Spleen (tissue), 13 donors: ENCODE measurements at places on chromosomes 1 and 21.

- no peak for DNase-seq
Measured at GRCh38 chr1:183719289-183719688, 66.2 kb upstream of the APOBEC4 start.

- DNase-seq, result no peak
Measured at GRCh38 chr1:37692834-37693175, 489 bp downstream of the CDCA8 start.

DNA sequence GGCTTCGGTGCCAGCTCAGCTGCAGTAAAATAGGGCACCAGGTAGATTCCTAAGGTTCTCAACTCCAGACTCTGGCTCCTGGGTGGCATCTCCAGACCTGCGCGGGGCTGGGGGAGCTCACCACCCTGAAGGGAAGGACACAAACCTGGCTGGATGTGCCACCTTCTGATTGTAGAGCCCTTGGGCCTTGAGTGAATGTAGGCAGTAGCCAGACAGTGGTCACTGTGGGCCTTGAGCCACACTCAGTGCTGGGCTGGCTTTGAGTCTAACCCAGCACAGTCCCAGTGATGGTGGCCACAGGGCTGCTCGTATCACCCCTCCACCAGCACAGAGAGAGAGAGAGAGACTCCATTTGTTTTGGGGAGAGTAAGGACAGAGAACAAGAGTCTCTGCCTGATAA lies 38.0 kb upstream of the SH3GLB1 start:
- DNase-seq, result no peak

- no peak for DNase-seq
Measured at GRCh38 chr1:69090170-69090569, 477.6 kb upstream of the LRRC7 start.

DNA sequence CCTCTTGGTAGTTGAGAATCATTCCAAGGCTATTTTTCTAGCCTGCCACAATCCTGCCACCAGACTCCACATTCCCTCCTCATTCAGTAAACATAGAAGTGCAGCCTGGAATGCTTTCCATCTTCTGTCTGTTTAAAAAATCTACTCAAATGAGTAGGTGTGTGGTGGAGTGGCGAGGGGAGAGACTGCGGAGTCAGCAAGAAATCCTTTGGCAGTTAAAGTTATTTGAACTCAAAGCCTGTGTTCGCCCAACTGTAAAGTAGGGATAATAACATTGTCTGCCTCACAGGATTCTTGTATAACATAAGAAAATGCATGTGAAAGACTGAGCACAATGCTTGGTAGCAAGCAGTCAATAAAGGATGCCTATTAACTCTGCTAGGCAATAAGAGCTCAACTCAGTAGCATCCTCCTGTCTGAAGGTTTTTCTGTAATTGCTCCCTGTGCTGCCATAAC lies 22.2 kb upstream of the DPT start:
- no peak for DNase-seq

DNA sequence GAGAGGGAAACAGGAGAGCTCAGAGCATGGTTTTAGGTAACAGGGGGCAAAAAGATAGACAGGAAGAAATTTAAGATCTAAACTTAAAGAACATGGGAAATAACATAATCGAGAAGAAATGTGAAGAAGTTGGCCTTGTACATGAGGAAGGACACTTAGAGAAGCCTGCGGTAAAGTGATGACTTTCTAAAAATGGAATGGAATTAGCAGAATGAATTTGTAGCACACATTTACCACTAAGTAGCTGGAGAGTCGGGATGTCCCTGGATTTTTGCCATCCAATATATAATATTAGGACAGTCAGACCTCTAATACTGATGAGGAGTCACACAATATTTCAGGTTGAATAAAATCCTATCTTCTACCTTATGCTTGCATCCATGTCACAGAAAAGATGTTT lies 77.7 kb upstream of the C1orf87 start:
- DNase-seq, result no peak

DNA sequence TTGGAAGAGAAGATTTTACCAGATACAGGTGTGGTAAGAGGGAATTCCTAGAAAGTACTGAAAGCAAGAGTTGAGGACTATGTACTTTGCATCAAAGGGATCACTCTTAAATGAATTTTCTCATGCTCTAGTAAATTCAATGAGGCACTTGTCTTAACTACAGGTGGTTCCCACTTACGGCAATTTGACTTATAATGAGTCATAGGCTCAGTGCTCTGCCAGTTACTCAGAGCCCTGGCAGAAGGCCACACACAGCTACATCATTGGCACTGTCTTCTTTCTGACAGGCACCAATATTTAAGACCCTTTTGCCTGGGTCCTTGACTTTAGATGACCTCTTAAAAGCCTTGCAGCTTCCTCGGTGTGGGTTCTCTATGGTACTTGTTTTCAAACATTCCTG lies 15.9 kb upstream of the ADAMTS5 start:
- no peak for DNase-seq

DNA sequence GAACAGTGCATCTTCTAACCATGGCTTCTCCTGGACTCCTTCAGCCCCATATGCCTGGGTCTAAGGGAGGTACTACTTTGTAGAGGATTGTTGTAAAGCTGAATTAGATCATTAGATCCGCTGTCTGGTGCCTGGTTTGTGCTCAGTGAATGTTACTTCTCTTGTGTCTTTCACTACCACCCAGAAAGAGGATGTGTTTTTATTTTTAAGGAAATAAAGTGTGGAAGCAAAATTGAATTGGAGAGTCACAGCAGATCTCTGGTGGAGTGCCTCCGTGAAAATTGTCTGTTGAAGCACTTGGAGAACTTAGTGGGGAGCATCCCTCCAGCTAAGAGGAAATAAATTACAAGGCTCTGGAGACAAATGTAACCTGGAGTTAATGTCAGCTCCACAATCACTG lies 101.8 kb upstream of the ARTN start:
- DNase-seq, result no peak

- DNase-seq, result no peak
Measured at GRCh38 chr1:54096227-54096876, 42.9 kb downstream of the TCEANC2 start.

GRCh38 chr1:96579636-96580035 lies 141.9 kb upstream of the PTBP2 start:
- no peak for DNase-seq

DNA sequence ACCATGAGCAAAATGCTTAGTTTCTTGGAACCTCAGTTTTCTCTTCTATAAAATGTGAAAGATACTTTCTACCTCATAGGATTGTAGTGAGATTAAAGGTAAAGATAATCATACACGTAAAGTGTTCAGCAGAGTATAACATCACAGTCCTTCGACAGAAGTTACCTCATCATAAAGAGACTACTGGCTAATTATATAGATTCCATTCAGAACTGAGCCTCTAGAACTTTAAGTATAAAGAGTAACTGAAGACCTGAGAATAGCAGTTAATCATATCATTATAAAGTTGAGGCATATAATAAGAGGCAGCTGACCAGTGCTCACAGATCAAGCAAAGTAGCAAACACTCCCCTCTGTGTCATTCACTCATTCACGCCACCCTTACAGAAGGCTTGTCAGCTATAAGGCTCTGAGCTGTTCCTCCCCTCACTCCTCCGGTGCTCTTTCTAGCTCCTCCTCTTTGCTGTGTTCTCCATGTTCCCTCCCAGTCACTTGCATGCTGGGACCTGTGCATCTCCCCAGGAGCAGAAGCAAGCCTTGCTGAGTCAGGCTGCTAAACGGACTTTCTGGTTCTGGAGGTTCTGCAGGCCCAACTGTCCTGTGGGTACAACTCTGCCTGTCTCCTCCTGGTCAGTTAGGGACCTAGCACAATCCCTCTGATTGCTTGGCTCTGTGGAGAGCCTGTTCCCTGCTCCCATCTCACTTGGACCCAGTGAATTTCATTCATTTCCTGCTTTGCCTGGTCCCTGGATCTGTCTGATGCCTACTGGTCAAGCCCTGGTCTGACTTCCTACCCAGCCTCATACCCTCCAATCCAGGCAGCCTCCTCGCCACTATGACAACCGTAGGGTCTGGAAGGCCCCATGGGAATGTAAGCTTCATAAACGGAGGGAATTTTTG lies 28.3 kb upstream of the LY9 start:
- no peak for DNase-seq

- DNase-seq, result no peak
Measured at GRCh38 chr1:62384276-62385005, 52.4 kb upstream of the USP1 start.

- DNase-seq, result no peak
Measured at GRCh38 chr1:147772570-147772969, 12.2 kb upstream of the GJA5 start.

DNA sequence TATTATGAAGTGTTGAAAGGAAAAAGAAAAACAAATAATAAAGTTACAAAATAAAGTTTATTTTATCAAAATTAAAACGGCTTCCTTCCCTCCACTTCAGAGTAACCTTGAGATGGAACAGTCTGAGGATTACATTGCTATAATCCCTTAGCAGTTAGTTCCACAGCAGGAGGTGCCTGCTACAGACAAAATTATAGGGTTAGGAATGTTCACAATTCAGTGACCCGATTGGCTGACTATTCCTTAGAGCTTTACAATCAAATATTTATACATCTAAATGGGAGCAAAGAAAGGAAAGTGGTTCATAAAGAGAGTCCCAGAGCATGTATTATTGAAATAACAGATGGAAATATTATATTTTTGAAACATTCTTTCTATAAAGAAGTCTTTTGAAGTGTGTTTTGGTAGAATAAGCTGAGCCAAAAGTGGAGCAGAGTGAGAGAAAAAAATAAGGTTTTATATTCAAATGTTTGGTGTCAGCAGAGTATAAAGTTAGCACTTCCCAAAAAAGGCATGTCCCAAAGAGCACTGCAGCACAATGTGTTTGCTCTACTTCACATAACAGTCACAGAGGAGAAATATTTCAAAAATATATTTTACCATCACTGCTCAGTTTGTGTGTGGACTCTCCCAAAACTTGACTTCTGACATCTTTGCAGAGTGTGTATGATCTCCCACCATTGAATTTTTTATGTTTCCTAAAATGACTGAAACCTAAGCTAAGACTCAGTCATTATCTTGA lies 71.4 kb upstream of the GORAB start:
- no peak for DNase-seq

- DNase-seq, result no peak
Measured at GRCh38 chr1:37901191-37901892, 42.0 kb upstream of the MTF1 start.

GRCh38 chr1:34066981-34067603 lies 97.9 kb downstream of the CSMD2 start:
- no peak for DNase-seq

DNA sequence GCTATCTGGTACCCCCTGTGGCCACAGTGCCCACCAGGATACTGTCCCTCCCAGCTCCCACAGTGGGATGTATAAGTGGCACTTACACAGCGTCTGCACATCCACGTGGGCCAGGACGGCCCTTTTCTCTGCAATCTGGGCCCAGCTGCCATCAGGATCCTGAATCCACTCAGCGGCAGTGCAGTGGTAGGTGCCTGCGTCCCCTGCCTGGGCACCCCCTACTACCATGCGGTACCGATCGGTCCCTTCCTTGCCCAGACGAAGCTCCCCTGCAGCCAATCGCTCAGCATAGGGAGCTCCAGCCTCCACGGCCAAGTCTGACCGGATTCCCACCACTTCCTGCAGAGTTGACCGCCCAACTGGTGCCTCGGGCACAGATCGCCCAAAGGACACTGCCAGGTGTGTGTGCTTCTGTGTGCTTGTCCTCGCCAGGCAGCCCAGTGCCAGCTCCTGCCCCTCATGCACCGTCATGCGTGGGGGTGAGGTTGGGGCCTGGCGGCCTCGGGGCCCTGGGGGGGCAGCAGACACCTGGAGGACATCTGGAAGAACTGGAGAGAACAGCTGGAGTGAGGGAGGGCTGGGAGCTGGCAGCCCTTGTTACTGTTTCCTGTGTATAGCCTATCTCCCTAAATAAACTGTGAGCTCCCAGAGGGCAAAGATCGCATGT lies 4.7 kb downstream of the IGSF8 start:
- DNase-seq, result peak; percentile 71

DNA sequence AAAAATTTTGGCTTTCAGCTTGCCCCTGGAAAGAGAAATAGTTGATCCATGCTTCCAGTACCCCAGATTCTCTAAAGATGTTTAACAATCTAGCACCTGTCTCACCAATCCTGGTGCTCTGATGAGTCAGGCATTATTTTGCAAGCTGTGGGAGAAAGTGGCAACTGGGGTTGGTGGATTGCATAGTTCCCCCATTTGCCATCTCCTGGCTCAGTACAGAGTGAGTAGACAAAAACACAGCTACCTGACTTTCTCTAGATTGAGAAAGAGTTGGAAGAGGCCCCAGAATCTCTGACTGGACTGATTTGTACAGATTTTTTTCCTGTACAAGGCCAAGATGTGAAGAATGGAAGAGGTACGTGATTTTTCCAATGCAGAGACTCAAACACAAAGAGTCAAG lies 75.1 kb upstream of the NEGR1 start:
- DNase-seq, result no peak

- no peak for DNase-seq
Measured at GRCh38 chr1:198113342-198113750, 43.5 kb upstream of the NEK7 start.

DNA sequence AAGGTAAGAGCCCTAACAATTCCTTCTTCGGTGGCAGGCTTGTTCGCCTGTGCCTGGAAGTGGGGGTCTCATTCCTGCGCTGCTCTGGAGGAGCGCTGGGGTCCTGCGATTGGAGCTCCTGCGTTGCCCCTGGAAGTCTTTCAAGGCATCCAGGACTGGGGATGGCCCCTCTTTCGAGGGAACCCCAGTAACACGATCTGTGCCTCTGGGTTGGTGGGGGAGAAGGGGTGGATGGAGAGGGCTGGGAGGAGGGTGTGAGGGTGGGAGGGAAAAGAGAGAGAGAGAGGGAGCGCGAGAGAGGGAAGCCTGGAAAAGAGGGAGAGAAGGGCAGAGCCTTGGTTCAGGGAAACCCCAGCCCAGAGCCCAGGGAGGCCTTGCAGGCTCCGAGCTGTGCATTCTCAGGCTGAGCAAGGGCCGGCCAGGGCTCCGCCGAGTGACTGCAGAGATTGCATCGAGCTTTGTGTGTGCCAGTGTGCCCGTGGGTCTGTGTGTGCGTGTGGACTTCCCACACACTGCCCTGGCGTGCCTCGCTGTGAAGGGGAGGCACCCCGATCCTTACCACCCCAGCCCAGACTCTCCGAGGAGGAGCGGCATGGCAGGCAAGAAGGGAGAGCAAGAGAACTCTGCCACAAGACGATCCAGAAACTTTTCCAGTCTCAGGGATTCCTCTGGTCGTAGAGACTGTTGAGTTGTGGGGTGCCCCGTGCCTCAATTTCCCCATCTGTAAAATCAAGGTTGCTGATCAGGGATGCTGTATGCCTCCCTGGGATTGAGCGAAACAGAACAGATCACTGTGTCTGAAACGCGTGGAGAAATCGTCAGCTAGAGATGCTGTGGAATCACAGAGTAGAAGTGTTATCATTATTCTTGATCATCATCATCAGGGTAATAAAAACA lies 619 bp downstream of the BCL9 start:
- peak; percentile 79 for DNase-seq

GRCh38 chr1:7478142-7478790 lies 292.8 kb upstream of the VAMP3 start:
- DNase-seq, result no peak

- no peak for DNase-seq
Measured at GRCh38 chr1:117173691-117174090, 37.0 kb downstream of the VTCN1 start.

DNA sequence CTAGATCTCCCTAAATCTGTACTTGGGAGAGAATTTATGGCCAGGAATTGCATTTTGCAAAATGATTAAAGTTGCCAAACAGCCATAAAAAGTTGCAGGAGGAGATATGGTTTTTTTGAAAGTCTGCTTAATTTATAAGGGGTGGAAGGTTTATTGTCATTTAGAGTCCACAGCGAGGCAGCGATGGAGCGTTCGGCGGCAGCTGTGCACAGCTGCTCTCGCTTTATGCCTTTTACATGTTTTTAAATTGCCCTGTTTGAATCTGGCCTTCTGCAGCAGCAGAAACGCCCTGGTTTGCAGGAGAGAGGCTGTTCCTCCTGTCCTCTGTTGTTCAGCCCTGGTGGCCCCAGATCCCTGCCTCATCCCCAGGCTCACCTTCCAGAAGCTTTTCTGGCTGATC lies 144.9 kb upstream of the POU3F1 start:
- no peak for DNase-seq
